ENCODE measurements at places on chromosomes 7 and 10.

DNA sequence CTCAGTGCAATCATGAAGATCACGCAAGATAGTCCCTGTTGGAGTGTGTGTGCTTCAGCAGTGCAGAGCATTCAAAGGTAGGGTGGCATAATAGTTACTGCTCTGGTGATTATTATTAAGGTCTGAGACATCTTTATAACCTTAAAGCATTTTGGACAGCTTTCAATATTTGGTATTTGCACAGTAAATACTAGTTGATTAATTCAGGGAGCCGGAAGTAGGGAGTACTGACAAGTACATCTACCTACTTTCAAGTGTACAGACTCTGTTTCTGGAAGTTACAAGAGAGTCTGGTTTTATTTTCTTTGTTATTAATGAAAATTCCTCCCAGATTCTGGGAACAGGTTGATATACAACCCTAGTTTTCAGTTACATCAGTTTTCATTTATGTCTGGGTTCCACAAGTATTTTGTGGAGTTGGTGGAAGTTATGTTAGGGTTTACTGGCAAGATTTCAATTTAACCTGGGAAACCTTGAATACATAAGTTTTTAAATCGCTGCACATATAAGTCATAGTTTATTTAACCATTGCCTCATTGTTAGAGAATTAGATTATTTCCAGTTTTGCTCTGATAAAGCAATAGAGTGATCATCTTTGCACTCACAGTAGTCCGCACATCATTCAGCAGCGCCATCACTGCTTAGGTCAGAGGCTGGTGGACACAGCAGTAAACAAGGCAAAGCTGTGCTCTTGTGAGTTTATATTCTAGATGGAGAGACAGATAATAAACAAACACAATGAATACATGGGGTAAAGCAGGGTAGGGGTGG, 366.6 kb downstream of the REEP3 start:
- DNase-seq, result no peak

- DNase-seq, result no peak
Observed at GRCh38 chr7:50475340-50475739, 25.2 kb upstream of the FIGNL1 start.

DNA sequence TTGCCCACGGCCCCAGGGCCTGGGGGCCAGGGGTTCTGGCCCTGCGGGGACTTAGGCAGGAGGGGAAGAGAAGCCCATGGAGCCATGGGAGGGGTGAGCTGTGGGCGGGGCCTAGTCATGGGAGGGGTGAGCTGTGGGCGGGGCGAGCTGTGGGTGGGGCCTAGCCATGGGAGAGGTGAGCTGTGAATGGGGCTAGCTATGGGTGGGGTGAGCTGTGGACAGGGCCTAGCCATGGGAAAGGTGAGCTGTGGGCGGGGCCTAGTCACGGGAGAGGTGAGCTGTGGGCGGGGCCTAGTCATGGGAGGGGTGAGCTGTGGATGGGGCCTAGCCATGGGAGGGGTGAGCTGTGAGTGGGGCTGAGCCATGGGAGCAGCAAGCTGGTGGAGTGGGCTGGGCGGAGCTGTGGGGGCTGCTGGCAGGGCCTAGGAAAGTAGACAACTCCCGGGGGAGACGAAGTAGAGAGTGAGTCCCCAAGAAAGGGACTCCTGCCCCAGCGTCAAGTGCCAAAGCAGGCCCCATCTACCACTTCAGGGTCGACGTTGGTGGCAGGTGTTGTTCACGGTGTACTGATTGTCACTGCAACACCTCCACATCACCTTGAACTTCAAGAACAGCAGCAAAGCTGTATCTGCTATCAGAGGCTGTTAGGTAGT, 19.2 kb upstream of the TTYH3 start:
- no peak for DNase-seq

- no peak for DNase-seq
Observed at GRCh38 chr7:138979226-138979979, 1.8 kb downstream of the KIAA1549 start.

GRCh38 chr10:78116361-78116760, 82.7 kb downstream of the RPS24 start:
- no peak for DNase-seq

- DNase-seq, result no peak
Observed at GRCh38 chr10:20616918-20617810, 279.9 kb downstream of the NEBL start.
